ENCODE measurements at places on chromosomes 3 and 15.

GRCh38 chr3:15427981-15428380 is 583 bp downstream of the EAF1 start:
- DNase-seq = no peak

GRCh38 chr15:68106656-68107055 is 52.5 kb downstream of the PIAS1 start:
- no peak for DNase-seq

GRCh38 chr3:111314181-111314873 is 227.7 kb upstream of the CD96 start:
- no peak for DNase-seq

DNA sequence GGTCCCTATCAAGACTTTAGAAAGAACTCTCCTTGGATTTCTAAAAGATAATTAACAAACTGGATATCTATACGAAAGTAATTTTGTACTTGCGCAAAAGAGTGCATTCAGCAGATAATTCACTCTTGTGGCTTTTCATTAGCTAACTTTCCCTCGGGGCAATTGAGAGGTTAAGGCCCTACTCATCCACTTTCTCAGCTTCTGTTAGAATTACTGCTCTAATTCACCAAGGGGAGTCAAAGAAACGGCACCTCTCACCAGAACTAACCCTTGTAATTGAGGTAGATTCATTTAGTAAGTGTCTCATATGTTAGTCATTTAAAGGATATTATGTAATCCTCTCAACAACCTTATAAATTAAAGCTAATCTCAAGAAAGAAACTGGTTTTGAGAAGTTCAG is 22.5 kb upstream of the MB21D2 start:
- no peak for DNase-seq

DNA sequence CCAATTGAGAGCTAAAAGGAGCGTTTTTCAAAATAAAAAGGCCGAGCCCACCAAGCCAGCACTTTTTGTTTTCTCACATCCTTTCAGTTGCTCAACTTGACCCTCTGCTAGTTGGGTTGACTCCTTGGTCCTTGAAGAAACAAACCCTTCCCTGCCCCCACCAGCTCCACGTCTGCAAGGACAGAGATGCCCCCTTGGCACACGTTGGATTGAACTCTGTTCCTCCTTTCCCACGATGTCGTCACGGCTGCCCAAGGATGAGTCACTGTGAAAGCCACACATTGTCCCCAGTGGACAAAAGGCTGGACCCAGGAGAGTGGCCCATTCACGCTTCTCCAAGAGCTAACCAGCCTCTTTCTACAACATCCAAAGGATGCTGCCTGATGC is 43.0 kb upstream of the SPATA12 start:
- DNase-seq = no peak

DNA sequence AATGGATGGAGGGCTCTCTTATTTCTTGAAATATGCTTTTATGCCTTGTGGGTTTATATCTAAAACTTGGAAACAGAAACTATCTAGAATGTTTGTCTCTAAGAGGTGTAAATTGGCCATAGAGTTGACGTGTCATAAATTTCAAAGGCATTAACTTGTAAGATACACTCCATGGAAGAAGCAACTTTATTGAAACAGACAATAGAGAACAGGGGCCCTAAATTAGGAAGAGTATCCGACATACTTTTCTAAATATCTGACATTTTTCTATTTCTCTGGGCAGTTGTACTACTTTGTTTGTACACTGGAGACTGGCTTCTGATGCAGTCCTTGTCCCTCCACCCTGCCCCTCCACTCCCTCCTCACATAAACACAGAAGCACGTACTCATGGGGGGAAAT is 50.0 kb downstream of the MEIS2 start:
- DNase-seq = no peak

GRCh38 chr3:155676252-155676981 is 68.5 kb downstream of the PLCH1 start:
- DNase-seq = no peak

DNA sequence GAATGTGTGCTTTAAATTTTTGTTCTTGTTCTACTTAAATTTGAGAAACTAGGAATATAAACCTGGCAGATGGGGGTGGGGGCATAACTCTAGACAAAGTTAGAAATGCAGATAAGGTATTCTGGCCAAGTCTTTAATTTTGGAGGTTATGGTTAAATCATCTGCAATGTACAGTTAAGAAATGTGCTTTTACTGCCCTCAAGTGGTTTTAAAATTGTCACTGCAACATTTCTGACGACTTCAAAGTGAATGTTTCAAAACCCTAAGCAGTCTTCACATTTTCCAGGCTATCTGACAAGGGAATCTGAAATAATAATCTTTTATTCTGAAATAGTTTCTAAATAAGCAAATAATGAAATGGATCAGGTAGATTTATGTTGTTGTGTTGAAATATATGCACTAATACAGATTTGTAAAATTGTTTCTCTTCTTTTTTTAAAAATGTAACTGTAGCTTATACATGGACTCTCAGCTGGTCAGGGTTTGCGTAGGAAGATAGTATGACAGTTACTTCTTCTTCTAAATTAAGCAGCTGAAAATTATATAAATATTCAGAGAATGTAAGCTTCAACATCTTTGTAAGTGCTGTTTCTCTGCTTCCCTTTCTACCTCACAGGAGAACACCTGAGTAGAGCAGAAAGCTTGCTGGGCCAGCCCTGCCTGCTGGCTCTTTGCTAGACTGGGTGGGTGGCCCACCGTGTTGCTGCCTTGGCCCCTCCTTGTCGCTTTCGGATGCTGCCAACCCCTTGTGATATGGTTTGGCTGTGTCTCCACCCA is 45.0 kb downstream of the SUCNR1 start:
- DNase-seq = no peak

DNA sequence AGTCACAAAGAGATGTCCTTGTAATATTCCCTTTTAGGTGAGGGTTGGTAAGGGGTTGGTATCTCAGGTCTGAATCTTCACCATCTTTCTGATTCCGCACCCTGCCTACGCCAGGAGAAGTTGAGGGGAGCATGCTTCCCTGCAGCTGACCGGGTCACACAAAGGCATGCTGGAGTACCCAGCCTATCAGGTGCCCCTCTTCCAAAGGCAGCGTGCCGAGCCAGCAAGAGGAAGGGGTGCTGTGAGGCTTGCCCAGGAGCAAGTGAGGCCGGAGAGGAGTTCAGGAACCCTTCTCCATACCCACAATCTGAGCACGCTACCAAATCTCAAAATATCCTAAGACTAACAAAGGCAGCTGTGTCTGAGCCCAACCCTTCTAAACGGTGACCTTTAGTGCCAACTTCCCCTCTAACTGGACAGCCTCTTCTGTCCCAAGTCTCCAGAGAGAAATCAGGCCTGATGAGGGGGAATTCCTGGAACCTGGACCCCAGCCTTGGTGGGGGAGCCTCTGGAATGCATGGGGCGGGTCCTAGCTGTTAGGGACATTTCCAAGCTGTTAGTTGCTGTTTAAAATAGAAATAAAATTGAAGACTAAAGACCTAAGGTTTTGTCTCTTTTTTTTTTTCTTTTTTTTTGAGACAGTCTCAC is 19.8 kb downstream of the TYRO3 start:
- DNase-seq = no peak

DNA sequence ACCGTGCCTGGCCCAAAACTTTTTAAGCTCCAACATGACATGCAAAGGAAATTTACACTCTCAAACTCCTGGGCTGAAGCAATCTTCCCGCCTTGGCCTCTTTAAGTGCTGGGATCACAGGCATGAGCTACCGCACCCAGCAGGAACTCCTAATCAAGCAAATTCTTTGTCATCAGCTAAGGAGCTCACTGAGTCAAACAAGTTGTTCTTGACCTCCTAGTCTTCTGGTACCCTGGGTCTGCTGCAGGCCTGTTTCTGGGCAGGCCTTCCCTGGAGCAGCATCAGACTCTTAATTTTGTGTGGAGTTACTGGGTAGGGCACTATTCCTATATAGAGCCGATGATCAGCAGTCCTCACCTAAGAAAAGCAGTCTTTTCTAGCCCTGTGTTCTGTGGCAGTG is 68.4 kb upstream of the FLNB start:
- no peak for DNase-seq

DNA sequence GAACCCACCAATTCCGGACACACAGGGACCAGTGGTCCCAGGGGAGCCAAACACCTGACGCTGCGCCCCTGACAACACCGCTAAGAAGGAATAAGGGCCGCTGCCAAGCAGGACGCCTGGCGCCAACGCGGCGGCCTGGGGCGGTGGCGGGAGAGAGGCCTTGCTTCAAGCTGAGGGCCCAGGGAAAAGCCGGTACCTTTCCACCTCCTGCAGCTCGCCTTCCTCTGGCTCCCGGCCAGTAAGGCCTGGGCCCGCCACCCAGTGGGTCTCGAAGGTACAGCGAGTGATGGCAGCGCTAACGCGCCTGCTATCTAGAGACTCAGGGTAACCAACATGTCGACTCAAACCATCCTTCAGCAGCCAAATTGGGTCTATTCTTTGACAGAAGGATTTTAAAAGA is 1074.1 kb downstream of the SI start:
- DNase-seq = no peak

- DNase-seq = no peak
Measured at GRCh38 chr3:10395196-10395595, 74.3 kb upstream of the SEC13 start.

DNA sequence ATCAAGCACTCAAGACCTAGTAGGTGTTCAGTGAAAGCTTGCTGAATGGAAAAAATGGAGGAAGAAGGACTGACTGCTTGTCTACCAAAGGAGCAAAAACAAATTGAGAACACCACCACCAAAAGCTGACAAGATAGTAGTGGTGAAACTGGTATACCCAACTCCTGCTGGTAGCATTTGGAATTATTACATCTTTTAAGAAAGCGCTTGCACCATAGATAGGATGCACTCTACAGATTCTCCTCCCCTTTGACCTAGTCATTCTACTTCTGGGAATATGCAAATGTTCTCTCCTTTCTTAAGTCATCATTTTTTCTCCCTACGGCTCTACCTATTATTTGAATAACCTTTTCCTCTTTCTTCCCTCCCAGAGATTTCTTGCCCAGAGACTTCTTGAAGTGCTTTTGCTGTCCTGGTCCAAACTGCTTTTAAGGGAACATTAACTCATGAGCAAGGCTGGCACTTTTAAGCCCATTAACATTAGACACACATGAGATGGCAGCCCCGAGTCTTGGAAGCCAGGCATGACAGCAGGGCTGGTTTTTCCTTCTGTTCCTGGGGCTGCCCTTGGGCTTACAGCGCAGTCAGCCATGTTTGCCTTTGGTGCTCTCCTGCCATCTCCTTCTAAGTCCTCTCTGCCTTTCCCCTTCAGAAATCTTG is 75.0 kb upstream of the TLE3 start:
- no peak for DNase-seq

DNA sequence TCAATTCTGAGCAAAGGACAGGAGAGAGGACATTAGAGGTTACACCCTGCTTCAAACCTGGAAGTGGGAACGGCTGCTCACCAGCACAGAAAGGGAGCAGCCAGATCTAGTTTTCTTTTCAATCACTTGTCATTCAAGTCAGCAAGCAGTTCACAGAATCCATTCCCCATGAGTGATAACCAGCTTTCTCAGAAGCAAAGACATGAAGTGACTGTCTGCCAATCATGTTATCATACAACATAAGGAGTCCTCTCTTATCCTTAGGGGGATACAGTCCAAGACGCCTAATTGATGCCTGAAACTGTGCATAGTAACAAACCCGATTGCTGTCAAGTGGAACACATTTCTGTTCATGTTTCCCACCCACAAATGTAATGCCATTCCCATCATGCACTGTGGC is 54.7 kb downstream of the FAM98B start:
- DNase-seq = no peak

DNA sequence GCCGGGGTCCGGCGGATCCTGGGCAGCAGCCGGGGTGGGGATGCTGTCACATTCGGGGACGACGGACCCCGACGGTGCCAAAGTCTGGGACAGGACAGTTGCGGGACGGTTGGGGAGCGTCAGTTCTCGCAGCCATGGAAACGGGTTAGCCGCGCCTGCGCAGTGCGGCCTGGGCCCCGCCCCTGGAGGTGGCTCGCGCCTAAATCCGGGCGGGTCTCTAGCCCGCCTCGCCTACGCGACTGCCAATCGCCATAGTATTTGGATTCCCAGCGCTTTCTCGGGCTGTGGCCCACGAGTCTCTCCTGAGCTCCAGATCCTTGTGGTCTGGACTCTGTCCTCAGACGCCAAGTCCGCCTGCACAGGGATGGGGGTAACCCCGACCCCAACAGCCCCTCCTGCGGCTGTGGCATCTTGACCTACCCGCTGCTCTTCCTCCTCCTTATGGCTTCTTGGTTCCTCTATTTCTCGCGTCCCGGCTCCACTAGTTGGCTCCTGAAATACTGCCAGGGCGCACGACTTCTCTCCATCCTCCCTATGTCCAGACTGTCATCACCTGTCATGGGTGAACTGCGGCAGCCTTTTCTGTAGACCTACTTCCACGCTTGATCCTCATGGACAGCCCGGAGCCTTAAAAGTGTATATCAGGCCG is at the start of gene ZMYND10:
Gene ZMYND10, minus strand, starts transcription at position 147 of the 649 bp plus-strand sequence. CDS start 153 bp downstream, outside the sequence.
- DNase-seq = no peak

- no peak for DNase-seq
Measured at GRCh38 chr3:144429719-144430121, 458.1 kb downstream of the DIPK2A start.

GRCh38 chr15:32899126-32899596 is 181.4 kb downstream of the GREM1 start:
- DNase-seq = no peak

DNA sequence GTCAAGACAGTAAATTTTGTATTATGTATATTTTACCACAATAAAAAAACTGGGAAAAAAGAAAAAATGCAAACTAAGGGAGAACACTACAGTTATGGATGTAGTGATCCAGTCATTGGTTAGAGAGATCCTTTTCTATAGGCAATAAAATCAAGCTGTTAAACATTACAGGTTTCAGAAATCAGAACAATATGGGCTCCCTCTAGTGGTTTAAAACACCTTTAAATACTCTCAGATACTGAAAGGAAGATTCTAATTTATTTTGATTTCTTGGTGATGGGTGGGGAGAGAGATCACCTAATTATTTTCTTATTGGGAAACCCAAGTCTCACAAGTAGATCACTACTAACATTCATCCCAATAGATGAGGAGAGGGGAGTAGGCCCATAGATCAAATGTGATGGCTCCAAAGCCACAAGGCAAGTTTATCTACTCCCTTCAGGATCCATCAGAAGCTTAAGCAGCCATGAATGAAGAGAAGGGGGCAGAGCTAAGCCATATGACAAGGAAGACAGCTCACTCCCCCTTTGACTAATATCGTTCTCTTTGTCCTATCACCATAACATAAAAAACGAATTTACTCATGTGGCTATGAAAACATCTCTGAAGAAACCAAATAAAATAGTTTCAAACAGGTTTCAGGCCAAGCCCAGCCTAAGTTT is 118.6 kb downstream of the ANO10 start:
- no peak for DNase-seq

- DNase-seq = no peak
Measured at GRCh38 chr3:27509376-27509775, 25.2 kb upstream of the SLC4A7 start.

DNA sequence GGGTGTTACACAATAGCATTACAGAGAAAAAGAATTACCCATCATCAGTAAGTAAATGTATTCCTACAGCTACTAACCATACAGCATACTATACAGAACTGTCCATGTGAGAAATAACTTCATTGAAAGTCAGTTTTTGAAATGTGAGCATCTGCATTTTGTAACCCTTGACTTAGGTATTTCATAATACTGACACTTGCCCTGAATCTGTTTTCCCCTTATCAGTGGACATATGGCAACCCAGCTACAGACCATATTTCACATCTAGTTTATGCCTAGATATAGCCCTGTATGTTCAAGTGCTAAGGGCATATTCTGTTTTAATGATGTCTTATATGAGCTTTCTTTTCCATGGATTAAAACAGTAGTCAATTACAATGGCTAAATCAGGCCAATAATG is 297.6 kb downstream of the TBC1D5 start:
- DNase-seq = no peak

Data from left renal pelvis (tissue), 4 donors.